ENCODE measurements at places on chromosomes 6 and 20.

DNA sequence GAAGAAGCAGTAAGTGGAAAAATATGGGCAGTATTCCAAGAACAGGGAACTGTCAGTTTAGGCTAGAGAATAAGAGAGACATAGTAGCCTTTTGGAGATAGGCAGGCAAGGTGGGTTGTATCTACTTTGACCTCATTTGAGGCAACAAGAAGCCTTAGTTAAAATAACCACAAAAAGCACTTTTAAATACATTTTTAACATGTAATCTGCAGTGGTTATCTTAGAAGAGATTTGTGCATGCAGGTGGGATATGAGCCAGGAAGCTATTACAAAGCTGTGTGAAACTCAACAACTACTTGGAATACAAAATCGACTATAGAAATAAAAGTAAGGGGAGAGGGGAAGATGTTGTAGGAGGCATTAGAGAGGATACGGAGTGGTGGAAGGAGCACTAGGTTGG is 143.7 kb upstream of the MCHR2 start:
- DNase-seq: no peak

GRCh38 chr6:126657561-126658175 is 317.8 kb downstream of the CENPW start:
- DNase-seq: no peak

DNA sequence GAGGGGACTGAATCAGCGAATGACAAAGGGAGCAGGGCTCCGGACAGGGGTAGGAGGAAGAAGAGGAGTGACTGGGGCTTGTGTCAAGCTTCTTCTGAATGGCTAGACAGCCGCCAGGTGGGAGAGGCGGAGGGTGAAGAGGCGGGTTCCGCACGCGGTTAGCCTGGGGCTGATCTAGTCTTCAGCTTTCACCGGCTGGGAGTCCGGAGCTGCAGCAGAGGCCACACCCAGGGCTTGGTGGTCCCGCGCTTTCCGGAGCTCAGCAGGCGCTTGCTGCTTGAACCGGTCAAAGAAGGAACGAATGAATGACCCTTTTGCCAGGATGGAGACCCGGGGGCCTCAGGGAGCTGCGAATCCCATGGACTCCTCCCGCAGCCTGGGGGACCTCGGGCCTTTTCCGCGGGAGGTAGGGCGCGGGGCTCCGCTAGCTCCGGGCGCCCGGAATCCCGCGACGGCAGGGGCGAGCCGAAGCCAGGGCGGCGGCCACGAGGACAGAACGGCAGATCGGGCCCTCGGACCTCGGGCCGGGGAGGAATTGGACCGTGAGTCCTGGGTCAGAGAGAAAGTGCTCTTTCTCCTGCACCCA is at the start of gene C6orf141:
TSS of gene C6orf141 (plus strand) at position 177 of the 586 bp plus-strand sequence. CDS start at position 302, 125 bp downstream.
- peak; percentile 30 for DNase-seq

GRCh38 chr20:44965651-44966029 is 672 bp upstream of the STK4 start:
- DNase-seq: no peak

DNA sequence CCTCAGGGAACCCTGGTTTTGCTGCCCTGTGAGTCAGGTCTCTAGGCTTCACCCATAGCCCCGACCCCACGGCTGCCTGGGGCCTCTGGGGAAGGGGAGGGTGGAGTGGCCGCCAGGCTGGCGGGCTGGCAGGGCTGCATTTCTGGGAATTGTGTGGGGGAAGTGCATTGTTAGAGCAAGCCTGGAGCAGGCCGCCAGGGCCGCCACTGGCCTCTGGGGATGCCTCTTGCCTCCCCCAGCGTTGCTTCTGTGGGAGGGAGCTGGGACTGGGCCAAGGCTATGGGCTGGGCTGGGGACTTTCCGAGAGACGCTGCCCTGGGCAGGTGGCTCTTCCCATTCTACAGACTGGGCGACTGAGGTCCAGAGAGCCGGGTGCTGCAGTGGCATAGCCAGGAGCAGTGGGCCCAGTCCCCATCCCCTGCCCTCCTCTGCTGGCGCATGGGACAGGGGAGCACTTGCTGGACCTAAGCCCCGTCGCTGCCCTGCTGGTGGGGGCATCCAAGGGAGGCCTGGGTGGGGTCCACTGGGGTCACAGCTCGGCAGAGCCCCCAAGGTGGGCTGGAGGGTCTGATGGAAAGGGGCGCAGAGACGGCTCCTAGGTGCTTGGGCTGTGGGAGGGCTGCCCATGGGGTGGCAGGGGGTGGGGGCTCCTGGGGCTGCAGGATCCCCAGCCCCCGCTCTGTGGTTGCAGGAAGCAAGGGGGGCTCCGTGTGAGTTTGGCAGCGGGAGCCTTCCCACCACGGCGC is 6.6 kb upstream of the SOX18 start:
- DNase-seq: no peak

DNA sequence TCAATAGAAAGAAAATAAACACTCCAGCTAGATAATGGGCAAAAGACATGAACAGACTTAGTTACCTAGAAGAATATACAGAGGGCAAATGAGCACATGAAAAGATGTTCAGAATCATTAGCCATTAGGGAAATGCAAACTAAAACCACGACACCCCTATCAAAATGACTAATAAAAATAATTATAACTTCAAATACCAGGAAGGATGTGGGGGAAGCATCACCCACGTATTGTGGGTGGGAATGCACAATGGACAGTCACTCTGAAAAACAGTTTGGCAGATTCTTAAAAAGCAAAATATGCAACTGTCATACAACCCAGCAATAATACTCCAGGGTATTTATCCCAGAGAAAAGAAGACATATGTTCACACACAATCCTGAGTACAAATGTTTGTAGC is 92.6 kb downstream of the DLL1 start:
- DNase-seq: no peak

DNA sequence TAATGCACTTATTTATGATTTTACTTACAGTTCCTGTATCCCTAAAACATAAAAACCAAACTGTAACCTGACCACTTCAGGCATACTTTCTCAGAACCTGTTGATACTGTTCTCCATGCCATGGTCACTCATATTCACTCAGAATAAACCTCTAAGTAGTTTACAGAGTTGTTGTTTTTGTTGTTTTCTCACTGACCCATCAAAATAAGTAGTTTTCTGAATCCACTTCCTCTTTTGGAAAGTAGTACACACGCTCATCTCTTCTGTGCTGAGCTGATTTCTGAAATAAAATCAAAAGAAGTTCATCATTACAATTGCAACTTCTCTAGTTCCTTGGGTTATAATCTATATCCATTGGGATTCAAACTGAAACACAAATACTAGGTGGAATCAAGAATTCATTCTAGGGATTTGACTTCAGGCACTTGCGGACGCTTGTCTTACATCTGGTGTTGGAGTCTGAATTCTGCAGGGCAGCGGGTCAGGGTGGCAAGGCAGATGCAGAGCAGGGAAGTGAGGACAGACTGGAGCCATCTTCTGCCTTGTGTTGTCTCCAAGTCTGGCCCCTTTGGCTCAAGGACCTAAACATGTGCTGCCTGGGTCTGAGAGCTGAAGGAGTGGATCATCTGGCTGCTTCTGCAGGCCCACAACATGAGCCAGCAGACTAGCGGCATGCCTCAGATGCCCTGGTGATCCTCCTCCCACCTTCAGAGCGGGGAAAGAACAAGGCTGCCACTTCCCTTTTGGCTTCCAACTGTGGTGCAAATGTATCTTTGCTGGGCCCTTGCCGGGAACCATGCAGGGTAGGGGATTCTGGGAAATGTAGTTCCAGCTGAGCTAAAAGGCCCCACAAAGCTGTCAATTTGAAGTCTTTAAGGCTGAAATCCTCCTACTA is 167.9 kb upstream of the MYLIP start:
- no peak for DNase-seq

GRCh38 chr6:105867277-105867676 is 218.9 kb upstream of the PRDM1 start:
- no peak for DNase-seq

DNA sequence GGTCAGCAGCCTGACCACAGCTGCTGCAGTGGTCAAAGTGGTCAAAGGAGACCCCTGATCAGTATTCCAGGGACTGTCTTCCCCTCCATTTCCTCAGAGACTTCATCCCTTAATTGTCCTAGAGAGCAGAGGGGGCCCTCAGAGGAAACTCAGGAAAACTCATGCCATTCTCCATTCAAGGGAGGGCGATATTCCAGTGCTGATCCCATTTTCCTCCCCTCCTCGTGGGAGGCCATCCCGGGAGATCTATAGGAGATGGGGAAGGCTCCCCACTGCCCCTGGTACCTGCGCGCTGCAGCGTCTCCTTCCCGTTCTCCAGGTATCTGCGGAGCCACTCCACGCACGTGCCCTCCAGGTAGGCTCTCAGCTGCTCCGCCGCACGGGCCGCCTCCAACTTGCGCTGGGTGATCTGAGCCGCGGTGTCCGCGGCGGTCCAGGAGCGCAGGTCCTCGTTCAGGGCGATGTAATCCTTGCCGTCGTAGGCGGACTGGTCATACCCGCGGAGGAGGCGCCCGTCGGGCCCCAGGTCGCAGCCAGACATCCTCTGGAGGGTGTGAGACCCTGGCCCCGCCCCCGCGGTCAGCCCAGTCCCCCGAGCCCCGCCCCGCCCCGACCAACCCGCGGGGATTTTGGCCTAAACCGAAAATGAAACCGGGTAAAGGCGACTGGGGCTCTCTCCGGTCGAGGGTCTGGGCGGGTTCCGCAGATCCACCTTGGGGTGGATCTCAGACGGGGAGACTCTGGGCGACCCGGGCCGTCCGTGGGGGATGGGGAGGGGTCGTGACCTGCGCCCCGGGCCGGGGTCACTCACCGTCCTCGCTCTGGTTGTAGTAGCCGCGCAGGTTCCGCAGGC is 878 bp downstream of the HLA-C start:
- DNase-seq: peak; percentile 11

DNA sequence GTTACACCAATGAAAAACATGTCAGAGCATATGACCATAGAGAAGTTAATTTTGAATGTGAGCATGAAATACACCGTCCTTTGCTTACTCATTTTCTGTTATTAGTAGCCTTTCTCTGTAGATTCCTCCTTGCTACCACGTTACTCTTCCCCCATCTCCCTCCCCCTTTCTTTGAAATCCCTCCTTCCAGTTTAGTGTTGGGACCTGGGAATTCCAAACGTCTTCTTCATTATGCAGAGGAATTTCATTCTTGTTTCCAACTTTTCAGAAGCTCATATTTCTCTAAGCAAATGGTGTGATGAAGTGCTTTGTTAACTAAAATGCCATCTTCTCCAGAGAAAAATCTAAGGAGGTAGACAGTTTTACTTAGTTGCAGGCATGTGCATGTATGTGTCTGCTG is 122.4 kb downstream of the MCHR2 start:
- DNase-seq: no peak

DNA sequence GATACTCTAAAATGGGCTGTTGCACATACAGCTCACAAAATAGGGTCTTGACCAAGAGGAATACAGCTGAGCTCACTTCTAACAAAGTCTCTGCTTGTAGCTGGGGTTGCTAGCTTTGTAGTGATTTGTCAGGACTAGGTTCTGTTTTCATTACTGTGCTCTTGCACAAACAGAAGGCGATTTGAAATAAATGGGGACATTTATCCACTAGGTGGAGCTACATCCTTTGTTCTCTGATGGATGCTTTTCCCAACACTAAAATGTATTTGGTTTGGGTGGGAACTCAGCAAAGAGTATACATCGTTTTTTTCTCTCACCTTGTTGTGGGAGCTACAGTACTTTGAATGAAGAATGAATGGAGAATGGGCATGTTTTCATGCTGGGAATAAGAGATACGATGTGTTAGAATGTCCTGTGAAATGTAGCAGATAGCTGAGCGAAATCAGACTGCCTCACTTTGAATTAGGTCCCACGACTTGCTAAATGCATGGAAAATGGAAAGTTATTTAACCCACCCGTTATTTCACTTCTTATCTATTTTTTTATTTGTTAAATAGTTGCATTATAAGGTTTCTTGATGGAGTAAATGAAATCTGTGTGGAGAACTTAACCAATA is 494.7 kb upstream of the MAP3K7 start:
- peak; percentile 29 for DNase-seq

- DNase-seq: no peak
Measured at GRCh38 chr6:41658636-41659035, 20.4 kb downstream of the MDFI start.

- peak; percentile 9 for DNase-seq
Measured at GRCh38 chr6:123715006-123715863, 78.5 kb upstream of the TRDN start.

- no peak for DNase-seq
Measured at GRCh38 chr20:13243826-13244376, 22.8 kb downstream of the ISM1 start.

GRCh38 chr20:41287327-41287726 is 30.2 kb downstream of the ZHX3 start:
- no peak for DNase-seq

DNA sequence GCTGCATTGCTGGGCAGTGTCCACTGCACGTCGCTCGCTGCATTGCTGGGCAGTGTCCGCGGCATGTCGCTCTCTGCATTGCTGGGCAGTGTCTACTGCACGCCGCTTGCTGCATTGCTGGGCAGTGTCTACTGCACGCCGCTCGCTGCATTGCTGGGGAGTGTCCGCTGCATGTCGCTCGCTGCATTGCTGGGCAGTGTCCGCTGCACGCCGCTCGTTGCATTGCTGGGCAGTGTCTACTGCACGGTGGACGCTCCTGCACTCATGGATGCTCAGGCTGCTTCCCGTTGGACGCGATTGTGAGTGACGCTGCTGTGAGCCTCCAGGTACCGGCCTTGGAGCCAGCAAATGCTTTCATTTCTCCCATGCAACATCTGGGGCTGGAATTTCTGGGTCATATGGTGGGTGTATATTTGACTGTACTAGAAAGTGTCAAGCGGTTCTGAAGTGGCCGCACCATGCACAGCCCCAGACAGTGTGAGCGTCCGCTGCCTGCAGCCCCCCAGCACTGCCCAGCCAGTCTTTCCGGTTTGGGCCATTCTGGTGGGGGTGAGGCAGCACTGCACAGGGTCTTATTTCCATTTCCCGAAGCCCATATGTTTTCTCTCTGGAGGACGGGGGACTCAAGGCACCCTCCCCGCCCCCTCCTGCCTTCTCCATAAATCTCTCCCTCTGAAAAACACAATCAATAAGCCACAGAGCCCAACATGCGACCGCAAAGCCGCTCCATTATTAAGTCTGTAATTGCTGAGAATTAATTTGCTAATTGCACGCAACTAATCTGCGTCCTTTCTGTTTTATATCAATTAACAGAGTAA is 97.4 kb downstream of the YTHDF1 start:
- DNase-seq: no peak

- no peak for DNase-seq
Measured at GRCh38 chr20:32467506-32468312, 109.6 kb downstream of the ASXL1 start.

- DNase-seq: no peak
Measured at GRCh38 chr6:53721766-53722165, 56.2 kb upstream of the KLHL31 start.

DNA sequence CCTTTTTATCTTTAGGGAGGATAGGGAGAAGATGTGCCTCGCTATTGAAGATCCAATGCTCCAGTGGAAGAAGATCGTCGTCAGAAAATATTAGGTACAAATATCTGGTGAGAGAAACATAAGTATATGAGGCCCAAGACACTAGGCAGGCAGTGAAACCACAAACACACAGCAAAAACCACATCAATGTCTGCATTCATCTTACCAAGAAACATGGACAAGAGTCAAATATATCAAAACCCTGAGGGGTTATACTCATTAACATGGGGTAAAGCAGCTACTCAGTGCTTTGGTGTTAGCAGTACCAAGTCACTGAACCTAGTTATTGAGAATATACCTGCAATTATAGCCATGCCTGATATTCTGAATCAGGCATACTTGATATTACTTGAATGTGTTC is 101.4 kb upstream of the FAM184A start:
- no peak for DNase-seq
